ENCODE measurements at places on chromosomes 7 and 10. TPM values are rescaled to one million over a fixed set of nuclear protein-coding genes. Genes with fewer than 3 reads are reported as not detected.

SEMA4G gene
- 0.96 TPM for polyA plus RNA-seq

HOXA2 gene
- 0.27 TPM for polyA plus RNA-seq

ANKMY2 gene
- 5.3 TPM for polyA plus RNA-seq

PRKCQ gene
- 4.1 TPM for polyA plus RNA-seq

RNLS gene
- 5.0 TPM for polyA plus RNA-seq

GNAI1 gene
- 26.3 TPM for polyA plus RNA-seq

- no peak for DNase-seq
These were observed 6.9 kb upstream of the VDAC2 start for GRCh38 chr10:75203724-75204123.

- no peak for DNase-seq
These were observed 99.8 kb downstream of the GSAP start for GRCh38 chr7:77316219-77316978.

- no peak for DNase-seq
These were observed 160.3 kb downstream of the SNX10 start for GRCh38 chr7:26451997-26452396.

- DNase-seq = no peak
These were observed 6.1 kb upstream of the HOXA2 start for GRCh38 chr7:27108390-27109127.

DNA sequence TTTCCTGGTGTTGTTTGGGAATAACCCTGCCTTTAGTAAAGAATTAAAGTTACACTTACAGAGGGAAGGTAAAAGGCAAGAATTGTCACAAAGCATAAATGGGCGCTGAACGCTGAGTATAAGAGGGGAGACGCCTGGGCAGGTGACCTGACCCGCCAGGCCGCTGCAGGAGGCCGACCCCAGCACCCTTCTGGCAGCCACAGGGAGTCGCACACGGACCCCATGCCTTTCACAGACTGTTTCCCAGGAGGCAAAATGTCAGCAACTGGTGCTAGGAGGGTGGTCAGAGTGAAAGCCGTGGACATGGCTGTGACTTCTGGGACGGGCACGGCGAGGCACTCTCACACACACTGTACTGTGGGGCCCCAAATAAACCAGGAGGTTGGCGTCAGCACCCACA is 288.2 kb downstream of the WDR37 start:
- DNase-seq = no peak

DNA sequence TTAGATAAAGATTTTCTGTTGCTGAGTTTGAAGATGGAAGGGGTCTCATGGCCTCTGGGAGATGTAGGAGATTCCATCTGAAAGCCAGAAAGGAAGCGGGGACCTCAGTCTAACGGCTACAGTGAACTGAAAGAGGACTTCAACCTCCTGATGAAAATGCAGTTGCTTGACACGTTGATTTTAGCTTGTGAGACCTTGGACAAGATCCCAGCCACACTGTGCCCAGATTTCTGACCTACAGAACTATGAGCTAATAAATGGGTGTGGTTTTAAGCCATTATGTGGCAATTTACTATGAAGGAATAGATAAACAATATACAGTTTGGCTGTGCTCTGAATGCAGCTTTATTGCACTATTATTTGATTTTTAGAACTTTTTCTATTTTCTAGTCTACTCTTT is 342.3 kb upstream of the SEMA3D start:
- no peak for DNase-seq

DNA sequence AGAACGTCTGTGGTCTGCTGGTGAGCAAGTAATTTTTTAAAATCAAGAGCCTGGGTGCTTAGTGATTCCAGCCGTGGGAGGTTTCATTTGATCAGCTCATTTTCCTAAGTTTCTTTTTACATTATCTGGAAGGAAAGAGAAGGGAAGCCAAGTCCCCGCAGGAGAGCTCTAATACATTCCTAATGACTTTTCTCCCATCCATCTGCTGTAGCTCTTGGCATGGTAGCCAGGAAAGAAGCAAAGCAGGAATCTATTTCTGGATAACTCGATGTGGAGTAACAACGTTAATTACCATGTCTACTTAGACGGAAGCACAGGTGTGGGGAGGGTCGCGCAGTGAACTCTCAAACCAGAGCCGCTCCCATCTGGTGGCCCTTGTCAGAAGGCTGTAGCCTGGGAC is 121.9 kb downstream of the PAXIP1 start:
- DNase-seq = no peak

- peak; percentile 39 for DNase-seq
These were observed 3.6 kb downstream of the NPM3 start for GRCh38 chr10:101779544-101780186.

GRCh38 chr7:92725161-92725925 is 111.0 kb downstream of the CDK6 start:
- DNase-seq = no peak

- DNase-seq = no peak
These were observed 96.5 kb downstream of the OTUD1 start for GRCh38 chr10:23535381-23535780.
